CD4-positive, alpha-beta T cell treated with Interleukin-6 at 100 ng/mL for 8 hours (primary cell): ENCODE measurements at places on chromosomes 1 and 21.

- DNase-seq, result no peak
These were observed 31.8 kb downstream of the CLIC6 start for GRCh38 chr21:34700605-34701004.

GRCh38 chr1:92365378-92366039 lies 66.7 kb downstream of the RPAP2 start:
- DNase-seq, result peak; percentile 3

DNA sequence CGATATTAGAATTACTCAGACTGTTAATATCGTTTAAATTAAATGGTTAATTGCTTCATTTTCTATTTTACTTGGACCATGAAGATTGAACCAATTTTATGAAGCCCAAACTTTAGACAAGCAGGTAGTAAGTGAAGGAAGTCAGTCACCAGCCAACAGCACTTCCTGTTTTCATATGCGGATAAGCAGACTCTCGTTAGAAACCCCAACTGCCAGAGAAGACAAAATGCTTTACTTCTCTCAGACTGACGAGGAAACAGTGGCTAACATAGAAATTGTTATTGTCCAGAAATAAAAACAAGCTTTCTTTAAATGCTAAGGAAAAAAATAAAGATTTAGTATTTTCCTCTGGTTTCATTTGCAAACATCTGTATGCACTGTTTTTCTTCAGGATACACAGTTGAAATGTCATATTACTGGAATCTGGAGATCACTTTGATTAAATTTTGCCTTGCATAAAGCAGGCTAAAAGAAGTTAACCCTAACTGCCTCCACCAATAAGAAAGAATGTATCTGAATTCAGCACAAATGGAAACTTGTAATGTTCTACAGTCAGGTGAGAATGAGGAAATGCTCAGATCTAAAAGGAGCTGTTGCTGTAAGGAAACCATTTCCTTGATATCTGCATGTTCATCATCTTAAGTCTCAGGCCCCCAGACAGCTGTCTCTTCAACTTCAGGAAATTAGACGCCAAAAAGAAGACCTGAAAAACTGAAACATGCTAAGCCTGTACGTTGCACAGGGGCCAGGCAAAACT lies 129.8 kb upstream of the SAMSN1 start:
- peak; percentile 62 for DNase-seq

GRCh38 chr1:3956527-3957170 lies 56.6 kb upstream of the C1orf174 start:
- DNase-seq, result no peak

GRCh38 chr1:62530516-62531154 lies 66.7 kb upstream of the ANGPTL3 start:
- no peak for DNase-seq

GRCh38 chr1:38026592-38027200 lies 14.2 kb downstream of the UTP11 start:
- no peak for DNase-seq

- DNase-seq, result no peak
These were observed 243.9 kb downstream of the TOMM20 start for GRCh38 chr1:234884701-234885100.

GRCh38 chr1:19884312-19884711 lies 2.1 kb downstream of the OTUD3 start:
- no peak for DNase-seq

GRCh38 chr1:99869304-99869703 lies 19.1 kb downstream of the AGL start:
- DNase-seq, result no peak

- DNase-seq, result no peak
These were observed 7.8 kb downstream of the CHRNB2 start for GRCh38 chr1:154575147-154575927.
